HTR-8/SVneo (cell line): ENCODE measurements at places on chromosomes 13 and 19.

DNA sequence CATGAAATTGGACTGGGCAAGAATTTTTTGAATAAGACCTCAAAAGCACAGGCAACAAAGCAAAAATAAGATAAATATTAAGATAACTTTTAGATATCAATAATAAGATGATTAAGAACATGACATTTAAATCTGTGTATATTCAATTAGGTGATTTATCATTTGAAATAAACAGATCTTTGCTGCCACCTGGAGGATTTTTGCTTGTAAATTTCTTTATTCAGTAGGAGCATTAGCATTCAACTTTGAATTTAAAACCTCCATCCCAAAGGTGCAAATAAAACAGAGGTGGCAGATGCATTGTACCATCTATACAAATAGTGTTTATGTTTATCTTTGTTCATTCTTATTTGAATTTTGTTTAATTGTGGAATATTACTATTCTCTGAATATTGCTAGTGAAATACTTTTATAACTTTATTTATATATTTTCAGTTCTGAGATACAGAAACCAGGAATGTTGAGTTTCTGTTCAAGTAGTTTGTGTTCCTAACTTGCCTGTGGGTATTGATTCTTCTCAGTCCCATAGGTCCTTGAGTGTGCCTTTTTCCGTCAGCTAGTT, 20.9 kb downstream of the COG6 start:
- peak; percentile 1 for DNase-seq

DNA sequence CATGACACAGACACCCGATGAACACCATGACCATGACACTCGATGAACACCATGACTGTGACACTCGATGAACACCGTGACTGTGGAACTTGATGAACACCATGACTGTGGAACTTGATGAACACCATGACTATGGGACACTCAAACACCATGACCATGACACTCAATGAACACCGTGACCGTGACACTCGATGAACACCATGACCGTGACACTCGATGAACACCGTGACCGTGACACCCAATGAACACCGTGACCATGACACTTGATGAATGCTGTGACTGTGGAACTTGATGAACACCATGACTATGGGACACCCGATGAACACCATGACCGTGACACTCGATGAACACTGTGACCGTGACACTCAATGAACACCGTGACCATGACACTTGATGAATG, 31.5 kb downstream of the ZFR2 start:
- DNase-seq, result no peak

DNA sequence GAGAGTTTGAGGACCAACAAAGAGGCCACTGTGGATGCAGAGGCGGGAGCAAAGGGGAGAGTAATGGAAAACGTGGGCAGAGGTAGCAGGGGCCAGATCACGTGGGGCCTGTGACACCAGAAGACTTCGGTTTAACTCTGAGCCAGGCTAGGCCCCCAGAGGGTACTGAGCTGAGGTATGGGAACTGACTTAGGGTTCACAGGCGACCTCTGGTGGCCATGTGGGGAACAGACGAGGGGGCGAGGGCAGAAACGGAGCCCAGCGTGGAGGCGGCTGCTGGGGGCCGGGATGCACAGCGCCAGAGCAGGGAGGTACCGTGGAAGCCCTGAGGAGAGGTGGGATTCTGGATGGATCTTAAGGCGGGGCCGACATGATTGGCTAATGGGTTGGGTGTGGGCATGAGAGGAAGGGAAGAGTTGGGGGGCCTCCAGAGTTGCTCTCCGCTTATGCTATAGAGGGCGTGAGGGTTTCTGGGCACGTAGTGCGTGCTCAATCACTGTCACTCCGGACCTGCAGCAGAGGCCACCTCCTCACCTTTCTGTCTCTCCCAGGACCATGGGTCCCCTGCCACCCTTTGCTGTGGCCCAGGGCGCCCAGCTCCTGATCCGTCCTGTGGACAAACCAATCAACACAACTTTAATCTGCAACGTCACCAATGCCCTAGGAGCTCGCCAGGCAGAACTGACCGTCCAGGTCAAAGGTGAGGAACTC, 13.7 kb downstream of the PVR start:
- DNase-seq, result peak; percentile 64

DNA sequence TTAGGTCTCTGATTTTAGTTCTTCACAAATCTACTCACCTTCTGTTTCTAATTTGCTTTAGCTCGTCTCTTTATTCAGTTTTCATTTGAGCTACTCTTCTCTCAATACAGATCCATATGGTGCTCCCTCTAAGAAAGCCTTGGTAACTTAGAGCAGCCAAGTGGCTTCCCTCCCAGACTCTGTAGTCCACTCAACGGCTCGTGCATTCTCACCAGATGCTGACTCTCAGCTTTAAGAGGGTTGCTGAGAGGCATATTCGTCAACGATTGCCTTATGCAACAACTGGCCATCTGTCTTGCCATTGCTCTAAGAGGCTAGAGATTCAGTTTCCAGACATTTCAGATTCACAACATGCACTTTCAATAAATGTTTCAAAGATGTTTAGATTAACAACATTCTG, 785.8 kb upstream of the SLC10A2 start:
- no peak for DNase-seq

- no peak for DNase-seq
These were observed 311.6 kb downstream of the KCNRG start for GRCh38 chr13:50326811-50327210.
